ENCODE measurements at places on chromosomes 4 and X.

GRCh38 chrX:47501226-47502074 lies 18.4 kb upstream of the ZNF41 start:
- DNase-seq = no peak

DNA sequence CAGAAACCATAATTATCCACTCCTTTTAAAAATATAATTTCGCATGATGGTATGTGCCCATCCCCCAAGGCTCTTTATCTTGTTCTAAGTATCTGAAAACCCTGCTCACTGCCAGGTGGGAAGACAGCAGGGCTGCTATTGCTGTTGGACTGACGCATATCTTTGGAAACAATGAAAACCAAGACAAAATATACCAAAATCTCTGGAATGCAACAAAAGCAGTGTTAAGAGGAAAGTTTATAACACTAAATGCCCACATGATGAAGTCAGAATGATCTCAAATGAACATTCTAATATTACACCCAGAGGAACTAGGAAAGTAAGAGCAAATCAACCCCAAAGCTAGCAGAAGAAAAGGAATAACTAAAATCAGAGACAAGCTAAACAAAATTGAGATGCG lies 162.0 kb downstream of the FAM47B start:
- DNase-seq = no peak

DNA sequence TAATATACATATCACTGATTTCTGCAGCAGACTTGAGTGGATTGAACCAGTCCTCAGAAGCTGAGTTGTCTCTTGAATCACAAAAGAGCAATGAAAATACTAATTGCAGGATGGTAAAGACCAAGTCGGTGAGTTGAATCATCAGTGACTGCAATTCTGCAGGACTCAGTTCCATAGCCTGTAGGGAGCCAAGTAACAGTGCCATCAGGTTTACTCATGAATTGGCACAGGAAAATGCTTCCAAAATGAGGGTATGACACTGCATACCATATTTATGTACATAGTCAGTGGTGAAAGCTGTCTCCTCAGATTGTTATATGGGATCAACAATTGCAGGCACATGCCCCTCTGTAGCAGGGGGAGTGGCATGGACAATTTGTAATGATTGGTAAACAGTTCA lies 192.8 kb downstream of the CCNG2 start:
- no peak for DNase-seq

DNA sequence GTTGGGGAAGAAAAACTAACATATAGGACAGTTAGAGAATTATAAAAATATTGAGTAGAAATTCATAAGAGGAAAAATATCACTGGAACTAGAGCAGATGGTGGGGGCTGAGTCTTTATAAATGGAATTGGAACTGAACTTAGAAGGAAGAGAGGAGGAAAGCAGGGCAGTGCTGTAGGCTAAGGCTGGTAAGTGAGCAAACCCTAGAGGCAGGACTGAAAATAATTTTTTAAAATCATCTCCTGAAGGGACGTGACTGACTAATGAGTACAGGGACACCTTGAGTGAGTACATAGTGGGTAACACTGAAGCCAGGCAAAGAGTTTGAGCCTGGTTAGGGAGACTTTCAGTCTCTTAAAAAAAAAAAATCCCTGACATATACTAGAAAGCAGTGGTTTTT lies 63.3 kb downstream of the GALNT7 start:
- no peak for DNase-seq

DNA sequence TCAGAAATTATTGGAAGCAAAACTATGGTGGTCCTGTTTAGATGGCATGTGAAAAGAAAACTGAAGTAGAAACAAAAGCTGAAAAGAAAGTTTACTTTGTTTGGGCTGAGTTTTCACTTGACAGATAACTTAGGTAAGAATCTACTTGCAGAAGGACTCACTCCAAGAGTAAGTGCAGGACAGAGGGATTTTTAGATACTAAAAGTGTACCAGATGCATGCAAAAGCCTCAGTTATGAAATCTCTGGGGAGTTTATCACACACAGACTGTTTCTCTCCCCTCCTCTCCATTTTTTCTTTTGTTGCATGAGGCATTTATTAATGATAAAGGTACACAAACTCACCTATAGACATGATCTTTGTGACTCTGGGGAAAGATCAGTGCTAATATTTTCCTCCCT lies 127.5 kb upstream of the GIMD1 start:
- DNase-seq = no peak

DNA sequence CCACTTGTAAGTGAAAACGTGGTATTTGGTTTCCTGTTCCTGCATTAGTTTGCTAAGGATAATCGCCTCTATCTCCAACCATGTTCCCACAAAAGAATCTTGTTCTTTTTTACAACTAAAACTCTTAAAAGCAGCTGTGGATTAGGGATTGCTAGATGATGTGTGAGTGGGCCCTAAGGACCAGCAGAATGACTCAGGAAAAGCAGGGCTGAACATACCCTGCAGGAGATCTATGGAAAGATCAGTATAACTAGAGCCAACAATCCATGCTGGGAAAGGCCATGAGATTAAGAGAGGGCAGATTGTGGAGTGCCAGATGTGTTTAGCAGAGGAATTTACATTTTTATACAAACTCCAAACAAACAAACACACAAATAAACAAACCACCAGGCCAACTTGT lies 128.4 kb upstream of the TMEM164 start:
- no peak for DNase-seq

- DNase-seq = no peak
These were observed 13.8 kb upstream of the CDKL2 start for GRCh38 chr4:75644095-75644494.

DNA sequence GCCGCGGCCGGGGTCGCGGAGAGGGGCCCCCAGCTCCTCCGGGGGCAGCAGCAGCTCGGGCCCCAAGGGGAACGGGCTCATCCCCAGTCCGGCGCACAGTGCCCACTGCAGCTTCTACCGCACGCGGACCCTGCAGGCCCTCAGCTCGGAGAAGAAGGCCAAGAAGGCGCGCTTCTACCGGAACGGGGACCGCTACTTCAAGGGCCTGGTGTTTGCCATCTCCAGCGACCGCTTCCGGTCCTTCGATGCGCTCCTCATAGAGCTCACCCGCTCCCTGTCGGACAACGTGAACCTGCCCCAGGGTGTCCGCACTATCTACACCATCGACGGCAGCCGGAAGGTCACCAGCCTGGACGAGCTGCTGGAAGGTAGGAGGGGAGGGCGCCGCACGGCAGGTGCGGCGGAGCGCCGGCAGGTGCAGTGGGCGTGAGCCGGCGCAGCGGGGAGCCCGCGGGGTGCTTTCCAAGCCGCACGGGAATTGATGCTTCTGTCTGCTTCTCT lies 886 bp downstream of the DCLK2 start:
- DNase-seq = no peak

DNA sequence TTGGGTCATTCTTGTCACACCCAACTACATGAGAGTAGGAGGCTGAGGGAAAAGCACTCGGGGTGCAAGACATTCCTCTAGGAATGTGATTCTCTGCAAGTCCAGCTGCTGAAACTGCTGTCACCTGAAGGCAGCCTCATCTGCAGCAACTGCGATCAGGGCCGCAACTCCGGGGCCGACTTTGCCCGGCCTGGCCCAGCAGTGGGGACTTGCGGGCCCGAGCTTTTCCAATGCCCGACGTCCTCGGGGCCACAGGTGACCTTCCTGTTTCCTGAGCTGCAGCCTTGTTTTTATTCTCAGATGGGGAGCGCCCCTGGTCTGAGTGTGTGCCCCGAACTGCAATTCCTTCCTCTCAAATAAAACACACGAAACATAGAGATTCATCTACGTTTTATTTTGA lies 104.7 kb upstream of the NKX1-1 start:
- no peak for DNase-seq

GRCh38 chr4:111979921-111980320 lies 165.3 kb upstream of the FAM241A start:
- DNase-seq = no peak

GRCh38 chr4:126267689-126268088 lies 952.9 kb downstream of the FAT4 start:
- DNase-seq = no peak

GRCh38 chr4:56701644-56702043 lies 20.5 kb upstream of the HOPX start:
- no peak for DNase-seq

- DNase-seq = no peak
These were observed 557 bp upstream of the USP38 start for GRCh38 chr4:143184217-143184502.

- DNase-seq = no peak
These were observed 29.3 kb downstream of the CLCN3 start for GRCh38 chr4:169649545-169650226.

- no peak for DNase-seq
These were observed 2649.3 kb downstream of the PCDH7 start for GRCh38 chr4:33369446-33369845.

DNA sequence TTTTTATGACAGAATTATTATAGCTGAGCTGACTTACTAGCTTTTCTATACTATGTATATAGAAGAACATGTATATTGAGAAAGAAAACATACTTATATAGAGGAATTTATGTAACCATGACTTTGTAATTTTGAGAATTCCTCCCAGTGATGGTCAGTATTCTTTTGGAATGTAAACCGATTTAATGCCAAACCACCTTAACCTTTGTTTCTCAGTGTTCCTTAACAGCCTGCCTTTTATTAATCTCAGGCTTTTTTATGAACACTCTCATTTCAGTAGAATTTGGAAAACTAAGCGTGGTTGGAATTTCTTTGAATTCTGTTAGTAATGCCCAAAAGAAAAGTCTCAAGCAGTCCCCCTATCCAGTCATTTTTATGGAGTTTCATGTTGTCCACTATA lies 47.0 kb downstream of the MOSPD2 start:
- no peak for DNase-seq

GRCh38 chrX:153968754-153969124 lies 2.9 kb downstream of the HCFC1 start:
- no peak for DNase-seq

GRCh38 chr4:8846046-8846720 lies 25.5 kb downstream of the HMX1 start:
- DNase-seq = no peak

DNA sequence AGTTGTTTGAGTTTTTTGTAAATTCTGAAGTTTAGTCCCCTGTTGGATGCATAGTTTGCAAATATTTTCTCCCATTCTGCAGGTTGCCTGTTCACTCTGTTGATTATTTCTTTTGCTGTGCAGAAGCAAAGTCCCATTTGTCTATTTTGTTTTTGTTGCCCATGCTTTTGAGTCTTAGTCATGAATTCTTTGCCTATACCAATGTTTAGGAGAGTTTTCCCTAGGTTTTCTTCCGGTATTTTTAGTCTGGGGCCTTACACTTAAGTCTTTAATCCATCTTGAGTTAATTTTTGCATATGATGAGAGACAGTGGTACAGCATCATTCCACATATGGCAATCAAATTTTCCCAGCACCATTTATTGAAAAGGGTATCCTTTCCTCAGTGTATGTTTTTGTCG lies 405.8 kb upstream of the RPS6KA3 start:
- DNase-seq = no peak

DNA sequence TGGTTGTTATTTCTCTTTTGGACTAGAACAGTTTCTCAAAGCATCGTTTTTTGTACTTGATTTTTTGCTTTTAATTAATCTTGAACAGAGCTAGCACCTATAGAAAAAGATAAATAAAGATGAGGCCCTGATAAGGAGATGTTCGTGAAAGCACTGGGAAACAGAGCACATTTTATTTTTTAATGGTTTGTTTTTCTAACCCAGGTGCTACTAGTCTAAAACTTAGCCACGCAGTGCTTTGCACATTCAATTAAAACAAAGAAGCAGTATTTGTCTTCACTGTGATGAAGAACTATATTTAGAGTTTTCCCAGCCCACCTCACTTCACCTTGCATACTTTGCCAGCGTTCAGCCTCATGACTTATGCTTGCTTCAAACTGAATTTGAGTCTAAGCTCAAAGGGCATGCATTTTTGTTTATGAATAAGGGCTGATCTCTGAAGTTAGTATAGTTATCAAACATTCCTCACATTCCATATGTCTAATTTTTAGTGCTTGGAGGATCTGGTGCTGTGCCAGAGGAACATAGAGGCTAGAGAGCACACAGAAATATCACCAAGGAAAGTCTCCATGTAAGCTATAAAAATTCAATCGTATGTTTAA lies 76.7 kb downstream of the WWC2 start:
- DNase-seq = no peak

DNA sequence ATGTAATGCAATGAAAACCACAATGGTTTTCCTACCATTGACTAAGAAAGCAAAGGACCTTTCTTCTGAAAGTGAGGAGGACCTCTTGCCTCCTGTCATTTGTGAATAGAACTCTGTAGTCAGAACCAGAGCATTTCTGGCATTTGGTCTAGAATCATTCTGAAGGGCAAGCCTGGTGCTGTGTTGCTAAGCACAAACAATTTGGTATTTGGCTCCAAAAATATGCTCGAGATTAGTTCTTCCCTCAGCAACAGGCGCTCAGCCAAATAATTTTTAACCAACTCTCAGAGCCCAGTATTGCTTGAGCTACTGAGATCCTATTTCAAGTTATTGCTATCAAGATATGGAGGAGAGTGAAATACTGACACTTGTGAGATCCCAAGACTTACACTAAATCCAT lies 71.0 kb downstream of the SNCA start:
- DNase-seq = no peak

GRCh38 chrX:96027407-96027806 lies 657.2 kb upstream of the DIAPH2 start:
- no peak for DNase-seq

GRCh38 chr4:182139491-182139890 lies 103.7 kb upstream of the TENM3 start:
- no peak for DNase-seq

- no peak for DNase-seq
These were observed 105.1 kb downstream of the NFKB1 start for GRCh38 chr4:102606261-102606660.

DNA sequence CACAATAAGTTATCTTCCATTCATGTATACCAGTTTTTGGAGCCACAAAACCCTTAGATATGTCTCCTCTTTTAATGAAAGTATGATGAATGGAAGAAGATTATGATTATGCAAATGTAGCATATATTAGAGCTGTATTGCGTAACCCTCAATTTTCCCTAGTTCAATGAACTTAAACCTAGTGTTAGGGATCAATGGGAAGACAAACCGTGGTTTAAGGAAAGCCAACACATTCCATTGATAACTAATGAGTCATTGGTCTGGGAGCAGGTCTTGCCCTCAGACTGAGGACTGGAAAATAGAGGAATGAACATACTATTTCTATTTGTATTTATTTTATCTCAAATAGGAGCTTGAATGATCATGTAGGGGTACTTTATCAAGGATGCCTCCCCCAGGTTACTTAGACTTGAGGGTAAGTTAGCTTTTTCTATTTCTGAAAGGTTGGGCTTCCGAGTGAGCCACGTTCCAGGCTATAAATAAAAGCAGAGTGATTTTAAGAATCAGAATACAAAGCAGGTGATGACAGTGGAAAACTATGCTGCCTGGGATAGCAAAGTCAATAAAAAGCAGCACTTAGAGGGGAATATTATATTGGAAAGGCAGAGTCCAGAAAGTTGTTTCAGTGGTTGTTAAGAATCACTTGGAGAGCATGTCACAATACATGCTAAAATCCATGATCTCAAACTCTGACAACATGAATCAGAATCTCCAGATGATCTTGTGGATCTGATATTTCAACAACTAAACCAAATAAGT lies 356.0 kb downstream of the ADAM29 start:
- DNase-seq = no peak

- no peak for DNase-seq
These were observed 14.4 kb downstream of the HADH start for GRCh38 chr4:108003982-108004515.
